Stimulated activated CD4-positive, alpha-beta T cell treated with anti-CD3 and anti-CD28 coated beads, Interleukin-4, amount 100 ng/mL, for 48 hours (primary cell): ENCODE measurements at places on chromosomes 6 and 20.
A peak's percentile ranks its signal among the peaks of the same experiment; 100 is the strongest.

GRCh38 chr6:119552021-119552420 lies 202.5 kb upstream of the MAN1A1 start:
- no peak for DNase-seq

DNA sequence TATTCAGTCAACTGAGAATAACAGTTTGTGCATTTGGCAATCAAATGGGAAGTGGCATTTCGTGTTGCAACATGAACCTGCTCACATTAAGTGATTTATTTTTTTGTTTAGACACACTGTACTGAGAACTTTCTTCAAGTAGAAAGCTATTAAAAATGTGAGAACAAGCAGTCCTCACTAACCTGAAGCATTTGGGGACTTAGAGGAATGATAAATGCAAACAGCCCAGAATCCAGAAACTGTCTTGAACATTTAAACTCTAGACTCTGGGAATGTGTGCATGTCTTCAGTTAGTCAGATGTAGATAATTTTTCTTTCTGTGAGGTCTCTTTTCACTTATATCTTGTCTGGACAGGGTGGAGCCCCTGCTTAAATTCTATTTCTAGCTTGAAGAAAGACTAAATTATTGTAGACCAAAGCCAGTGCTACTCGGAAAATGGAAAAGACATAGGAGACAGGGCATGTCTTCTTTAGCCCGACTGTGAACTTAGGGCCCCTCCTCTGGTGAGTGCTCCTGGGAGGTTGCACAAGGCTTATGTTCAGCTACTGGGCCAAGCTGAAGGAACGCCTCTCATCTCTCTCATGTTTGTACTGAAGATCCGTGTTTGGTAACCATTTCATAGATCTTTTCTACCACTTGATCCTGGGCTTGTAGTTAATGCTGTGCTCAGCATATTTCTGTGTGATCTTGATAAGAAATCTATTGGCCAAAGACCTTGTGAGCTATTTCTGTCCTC lies 70.1 kb downstream of the SLX4IP start:
- no peak for DNase-seq

- DNase-seq: no peak
Measured at GRCh38 chr20:50196248-50196647, 5.6 kb downstream of the CEBPB start.

- DNase-seq: no peak
Measured at GRCh38 chr6:54768494-54768893, 78.1 kb upstream of the FAM83B start.

DNA sequence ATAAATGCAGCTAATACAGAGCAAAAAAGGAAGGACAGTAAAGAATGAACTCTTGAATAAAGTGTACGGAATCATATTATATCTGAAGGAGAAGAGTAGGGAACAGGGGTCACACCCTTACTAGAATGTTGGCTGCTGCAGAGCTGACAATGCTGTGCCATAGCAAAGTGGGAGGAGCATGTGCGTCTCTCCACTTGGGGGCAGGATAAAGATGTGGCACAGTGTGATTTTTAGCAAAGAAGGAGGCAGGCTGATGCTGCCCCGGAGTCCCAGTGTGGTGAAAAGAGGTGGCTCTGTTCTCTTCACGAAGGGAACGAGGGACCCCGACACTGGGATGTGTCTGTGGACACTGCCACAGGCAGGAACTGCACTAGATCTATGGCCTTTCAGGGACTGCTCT lies 67.5 kb downstream of the INSM1 start:
- DNase-seq: no peak

GRCh38 chr20:41110930-41111577 lies 26.3 kb upstream of the PLCG1 start:
- no peak for DNase-seq

GRCh38 chr6:129766959-129767728 lies 57.2 kb upstream of the ARHGAP18 start:
- peak; percentile 32 for DNase-seq

DNA sequence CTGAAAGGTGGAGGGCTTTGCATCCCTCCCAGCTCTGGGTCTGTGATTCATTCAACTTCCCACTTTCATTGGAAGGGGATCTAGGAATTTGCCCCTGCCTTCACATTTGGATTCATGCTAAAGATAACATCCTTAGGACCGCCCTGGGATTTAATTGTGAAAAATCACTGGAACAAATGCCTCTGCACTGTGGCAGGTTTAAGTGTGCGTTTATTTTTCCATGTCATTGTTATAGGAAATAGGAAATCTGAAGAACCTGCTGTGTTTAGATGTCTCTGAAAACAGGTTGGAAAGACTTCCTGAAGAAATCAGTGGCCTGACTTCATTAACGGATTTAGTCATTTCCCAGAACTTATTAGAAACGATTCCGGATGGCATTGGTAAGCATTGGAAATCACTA lies 104.7 kb downstream of the LRRC1 start:
- DNase-seq: no peak

DNA sequence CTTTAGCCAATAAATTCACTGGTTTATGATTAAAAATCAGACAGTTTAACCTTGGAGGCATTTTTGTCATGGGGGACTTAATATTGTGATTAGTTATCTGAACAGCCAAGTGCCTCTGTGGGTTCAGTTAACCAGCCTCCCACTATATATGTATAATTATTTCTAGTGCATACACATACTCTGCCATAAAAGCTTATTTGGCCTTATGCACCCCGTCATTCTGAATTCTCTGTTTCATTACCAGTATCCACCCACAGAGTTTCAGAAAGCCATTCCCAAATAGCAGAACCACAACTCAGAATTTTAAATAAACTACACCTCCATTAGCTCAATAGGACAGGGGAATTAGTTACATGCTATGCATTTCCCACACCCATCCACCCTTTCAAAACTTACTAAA lies 279.7 kb downstream of the ZFAND3 start:
- no peak for DNase-seq

- DNase-seq: no peak
Measured at GRCh38 chr6:157965387-157965786, 16.3 kb upstream of the SYNJ2 start.

DNA sequence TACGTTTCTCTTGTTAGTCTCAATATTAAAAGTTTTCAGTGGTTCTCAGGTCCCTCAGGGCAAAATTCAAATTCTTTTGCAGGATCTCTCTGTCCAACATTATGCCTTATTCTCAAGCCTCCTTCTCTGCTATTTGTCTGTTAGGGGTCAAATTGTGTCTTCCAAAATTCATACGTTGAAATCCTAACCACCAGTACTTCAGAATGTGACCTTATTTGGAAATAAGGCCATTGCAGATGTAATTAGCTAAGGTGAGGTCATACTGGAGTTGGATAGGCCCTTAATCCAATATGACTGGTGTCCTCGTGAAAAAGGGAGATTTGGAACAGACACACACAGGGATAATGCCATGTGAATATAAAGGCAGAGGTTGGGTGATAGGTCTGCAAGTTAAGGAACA lies 64.1 kb upstream of the ADGRF1 start:
- no peak for DNase-seq

DNA sequence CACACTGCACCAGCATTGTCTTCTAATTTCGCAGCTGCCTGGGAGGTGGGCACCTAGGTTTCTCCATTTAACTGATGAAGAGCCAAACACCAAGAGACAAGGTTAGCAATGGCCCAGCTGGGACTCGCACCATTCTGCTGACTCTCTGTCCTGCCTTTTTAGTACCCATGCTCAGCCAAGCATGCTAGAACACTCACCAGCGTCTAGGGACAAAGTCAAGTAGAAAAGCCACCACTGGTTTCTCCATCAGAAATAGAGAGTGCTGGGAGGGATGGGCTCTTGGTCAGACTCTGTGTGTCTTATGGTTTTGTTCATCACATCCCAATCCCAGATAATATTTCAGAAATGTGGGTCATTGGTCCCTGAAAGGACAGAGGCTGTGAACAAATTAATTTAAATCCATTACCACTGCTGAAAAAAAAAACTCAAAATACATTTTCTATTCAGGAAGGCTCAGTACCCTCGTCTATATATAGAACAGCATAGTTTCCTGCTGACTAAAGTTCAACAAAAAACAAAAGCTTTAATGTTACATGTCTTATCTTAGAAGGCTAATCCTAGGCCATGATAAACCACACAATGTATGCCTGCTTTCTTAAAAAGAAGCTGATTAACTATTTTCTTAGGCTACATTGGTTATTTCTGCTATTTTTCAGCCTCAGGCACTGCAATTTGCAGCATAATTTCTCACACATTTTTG lies 111.0 kb downstream of the TBC1D7 start:
- DNase-seq: no peak

DNA sequence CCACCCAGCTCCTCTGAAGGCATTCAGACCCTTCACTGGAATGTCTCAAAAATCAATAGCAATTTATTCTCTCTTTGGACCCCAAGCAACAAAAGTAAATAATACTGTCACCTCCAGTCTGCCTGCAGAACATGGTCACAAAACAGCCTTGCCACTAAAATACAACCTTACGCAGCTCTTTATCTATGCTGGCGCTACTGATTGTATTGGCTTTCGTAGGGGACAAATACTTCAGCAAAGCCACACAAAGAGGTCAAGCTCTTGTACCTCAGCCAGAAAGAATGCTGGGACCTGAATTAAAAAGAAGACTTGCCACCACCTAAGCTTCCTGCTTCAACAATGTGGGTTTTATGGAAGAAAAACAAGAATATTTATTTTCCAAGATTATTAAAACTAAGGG lies 57.2 kb downstream of the PRKN start:
- no peak for DNase-seq

- no peak for DNase-seq
Measured at GRCh38 chr20:43937591-43937990, 22.9 kb downstream of the TOX2 start.

DNA sequence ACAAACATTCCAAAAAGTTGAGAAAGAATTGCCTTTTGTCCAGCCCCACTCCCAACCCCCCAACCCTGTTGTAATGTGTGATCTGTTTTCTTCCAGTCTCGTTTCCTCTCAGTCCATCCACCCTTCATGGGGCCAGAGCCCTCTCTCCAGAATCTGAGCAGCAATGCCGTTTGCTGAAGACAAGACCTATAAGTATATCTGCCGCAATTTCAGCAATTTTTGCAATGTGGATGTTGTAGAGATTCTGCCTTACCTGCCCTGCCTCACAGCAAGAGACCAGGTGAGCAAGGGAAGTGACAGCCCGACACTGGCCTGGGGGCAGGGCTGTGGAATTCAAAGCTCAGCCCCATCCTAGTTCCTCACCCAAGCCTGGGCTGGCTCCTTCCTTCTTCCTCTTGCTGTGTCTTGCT lies 7.8 kb downstream of the MAVS start:
- DNase-seq: no peak

DNA sequence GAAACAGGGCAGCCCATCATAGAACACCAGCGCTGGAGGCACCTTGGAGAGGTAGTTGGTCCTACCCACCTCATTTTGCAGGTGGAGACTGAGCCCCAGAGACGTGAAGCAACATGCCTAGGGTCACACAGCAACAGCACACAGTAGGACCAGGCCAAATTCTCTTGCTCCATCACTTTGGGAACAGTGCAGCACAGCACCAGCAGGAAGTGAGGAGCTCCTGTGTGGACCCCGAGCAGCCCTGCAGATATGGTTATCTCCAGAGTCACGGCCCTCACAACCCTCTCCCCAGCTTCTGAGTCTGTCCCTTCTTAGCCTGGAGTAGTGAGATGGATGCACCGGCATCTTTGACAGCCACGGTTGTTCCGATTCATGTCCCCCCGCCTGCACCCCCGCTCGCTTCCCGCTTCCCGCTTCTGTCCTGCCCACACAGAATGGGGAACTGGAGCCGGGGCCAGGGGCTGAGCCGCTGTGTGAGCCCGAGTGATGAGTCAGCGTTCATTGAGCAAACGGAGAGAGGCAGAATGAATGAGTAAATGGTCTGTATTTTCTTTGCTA lies 72.6 kb upstream of the DUSP22 start:
- no peak for DNase-seq

- no peak for DNase-seq
Measured at GRCh38 chr6:37628611-37629320, 68.9 kb downstream of the MDGA1 start.

DNA sequence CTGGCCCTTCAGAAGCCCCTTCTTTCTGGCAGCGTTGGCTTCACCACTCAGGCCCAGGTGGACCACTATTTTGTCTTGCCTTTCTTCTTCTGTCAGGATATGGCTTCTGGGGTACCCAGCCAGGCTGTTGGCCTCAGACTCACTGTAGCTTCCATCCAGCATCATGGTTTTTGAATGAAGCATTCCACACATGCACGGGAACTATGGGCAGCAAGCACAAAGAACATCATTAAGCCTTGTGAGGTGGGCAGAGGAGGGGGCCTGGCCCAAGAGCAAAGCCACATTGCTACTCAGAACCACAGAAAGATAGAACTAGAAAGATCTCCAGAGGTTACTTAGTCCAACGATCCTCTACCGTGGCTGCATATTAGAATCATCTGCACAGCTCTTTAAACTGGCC lies 40.6 kb upstream of the GABRR1 start:
- DNase-seq: no peak

DNA sequence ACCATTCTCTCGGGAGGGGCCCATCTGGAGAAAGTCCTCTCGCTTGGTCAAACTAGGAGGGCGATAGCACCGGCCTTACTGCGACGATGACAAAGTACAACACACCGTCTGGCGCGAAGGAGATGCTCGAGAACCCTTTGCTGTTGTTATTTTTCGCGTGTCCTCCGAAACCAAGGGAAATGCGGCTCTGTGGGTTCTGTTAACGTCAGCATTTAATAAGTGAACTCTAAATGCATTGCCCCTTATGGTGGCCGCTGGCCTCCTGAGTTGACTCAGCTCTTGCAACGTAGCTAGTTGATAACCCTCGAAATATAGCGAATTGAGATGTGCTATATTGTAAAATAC lies 577 bp upstream of the SCAND1 start:
- DNase-seq: peak; percentile 2

- DNase-seq: no peak
Measured at GRCh38 chr20:48858075-48858790, 30.4 kb upstream of the PREX1 start.

DNA sequence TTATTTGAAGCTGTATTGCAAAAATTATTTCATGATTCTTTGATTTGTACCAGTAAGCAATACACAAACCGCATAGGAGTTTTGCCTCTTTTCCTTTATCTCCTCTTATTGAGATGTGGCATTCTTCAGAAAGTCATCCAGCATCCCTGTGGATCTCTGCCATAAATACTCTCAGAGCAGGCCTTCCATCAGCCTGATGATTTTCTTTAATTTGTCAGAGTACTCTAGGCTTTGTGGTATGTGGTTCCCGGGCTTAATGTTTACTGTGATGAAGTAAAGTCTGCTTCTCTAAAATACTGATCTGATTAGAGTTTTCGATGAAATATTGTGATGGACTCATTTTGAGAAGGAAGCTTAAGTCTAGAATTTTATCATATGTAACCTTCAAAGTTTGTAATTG lies 31.1 kb upstream of the SLC35D3 start:
- DNase-seq: no peak

DNA sequence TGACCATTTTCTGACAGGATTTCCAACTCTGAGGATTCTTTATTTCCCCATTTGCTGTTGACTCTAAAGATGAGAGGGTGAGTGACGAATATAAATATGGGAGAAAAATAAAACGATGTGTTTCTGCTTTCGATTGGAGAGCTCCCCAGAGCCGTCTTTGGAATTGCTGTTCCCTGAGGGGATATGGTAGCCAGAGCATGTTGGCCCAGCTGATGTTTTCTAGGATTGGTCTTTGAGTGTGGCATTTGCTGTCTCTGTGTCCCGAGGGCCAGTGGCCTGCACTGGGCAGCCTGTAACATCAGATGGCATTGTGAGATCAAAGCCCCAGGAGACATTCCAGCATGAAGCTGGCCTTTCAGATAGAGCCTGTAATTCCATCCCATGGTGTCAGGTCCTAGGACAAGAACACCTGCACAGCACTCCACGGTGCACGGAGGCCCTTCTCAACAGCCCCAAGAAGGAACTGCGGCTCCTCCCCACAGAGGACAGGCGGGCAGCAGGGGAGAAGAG lies 26.7 kb downstream of the PKIG start:
- DNase-seq: no peak

- no peak for DNase-seq
Measured at GRCh38 chr20:43940518-43941225, 26.0 kb downstream of the TOX2 start.
